ENCODE measurements at places on chromosomes 11 and 22.

- DNase-seq = no peak
These were observed 51.3 kb downstream of the PRDM10 start for GRCh38 chr11:129951201-129951865.

DNA sequence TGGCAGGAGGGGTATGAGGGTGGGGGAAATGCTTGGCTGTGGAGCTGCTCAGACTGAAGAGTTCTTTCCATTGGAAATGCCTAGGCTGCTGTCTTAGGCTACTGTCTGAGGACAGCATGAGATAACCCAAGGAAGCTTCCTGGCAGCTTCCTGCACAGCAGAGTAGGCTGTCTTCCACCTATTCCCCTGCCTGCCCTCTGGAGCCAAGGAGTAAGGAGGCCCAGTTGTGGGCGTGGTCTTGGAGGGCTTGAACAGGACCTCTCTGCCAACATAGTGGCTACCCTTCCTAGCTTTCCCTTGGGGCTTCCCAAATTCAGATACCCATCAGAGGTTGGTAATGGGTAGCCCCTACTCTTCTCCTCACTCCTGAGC lies 25.9 kb downstream of the PHLDB1 start:
- no peak for DNase-seq

- DNase-seq = no peak
These were observed 171.4 kb upstream of the CTSC start for GRCh38 chr11:88508759-88509581.

DNA sequence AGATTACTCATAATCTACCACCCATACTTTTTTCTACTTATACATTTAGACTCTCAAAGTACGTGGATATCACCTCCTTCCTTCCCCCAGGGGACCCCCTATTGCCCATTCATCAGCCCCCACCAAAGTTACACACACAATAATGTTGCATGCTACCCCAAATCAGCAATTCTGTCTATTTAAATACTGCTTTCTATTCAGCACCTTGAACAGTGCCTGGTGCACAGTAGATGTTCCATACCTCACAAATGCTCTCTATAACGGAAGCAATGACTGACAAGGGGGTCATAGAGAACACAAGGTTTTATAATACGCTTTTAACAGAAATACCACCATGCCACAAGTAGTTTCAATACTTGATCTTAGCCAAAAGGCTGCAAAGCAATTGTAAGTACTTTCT lies 370.7 kb downstream of the MIAT start:
- no peak for DNase-seq

DNA sequence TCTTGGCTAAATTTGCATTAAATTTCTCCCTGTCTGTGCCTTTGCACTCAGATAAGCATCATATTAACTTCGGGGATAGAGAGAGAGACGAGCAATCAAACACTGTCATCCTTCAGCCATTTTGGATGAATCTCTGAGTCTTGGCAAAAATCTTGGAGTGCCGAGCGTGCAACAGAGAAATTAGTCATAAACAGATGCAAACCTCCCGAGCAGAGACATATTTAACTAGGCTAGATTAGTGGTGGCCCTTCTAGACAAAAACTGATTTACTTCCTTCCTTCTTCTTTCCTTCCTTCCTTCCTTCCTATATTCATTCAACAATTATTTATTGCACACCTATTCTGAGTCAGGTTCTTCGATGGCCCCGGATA lies 114.4 kb upstream of the BLID start:
- no peak for DNase-seq

DNA sequence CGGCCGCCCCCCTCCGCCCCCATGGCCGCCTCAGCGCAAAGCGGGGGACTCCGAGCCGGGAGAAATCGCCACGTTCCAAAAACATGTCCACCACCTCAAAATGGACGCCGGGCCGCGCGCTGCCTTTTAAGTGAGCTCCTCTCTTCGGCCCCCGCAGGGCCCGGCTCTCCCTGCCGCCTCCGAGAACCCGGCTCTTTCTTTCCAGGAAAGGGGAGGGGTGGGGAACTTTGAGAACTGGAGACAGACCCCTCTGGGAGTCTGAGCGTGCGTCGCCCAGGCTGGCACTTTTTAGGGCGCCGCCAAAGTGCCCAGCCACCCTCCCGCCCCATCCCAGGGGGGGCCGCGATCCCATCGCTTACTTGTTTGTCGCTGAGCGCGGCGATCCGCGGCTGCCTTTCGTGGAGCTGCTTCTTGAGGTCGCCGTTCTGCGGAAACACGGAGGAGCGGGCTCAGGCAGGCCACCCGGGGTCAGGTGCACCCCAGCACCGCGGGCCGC lies 1.6 kb downstream of the PHF21B start:
- DNase-seq = no peak

- DNase-seq = no peak
These were observed 25.3 kb downstream of the PARVA start for GRCh38 chr11:12402691-12403120.

DNA sequence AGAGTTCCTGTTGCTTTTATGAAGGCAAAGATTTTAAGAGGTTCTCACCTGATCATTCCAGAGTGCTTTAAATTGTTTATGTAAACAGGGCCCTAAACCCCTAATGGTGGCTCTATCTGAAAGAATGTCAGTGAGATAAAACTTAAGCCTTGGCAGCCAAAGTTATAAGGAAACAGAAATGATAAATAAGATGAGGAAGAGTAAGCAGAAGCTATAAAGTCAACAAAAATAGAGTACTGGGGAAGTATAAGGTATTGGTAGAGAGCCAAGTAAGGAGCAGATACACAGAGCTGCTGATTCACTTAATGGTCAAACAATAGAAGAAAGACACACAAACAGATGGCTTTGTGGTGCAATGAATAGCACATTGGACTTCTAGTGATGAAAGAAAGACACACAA lies 37.9 kb downstream of the TMPRSS5 start:
- no peak for DNase-seq

GRCh38 chr11:11579012-11579988 lies 42.5 kb downstream of the GALNT18 start:
- no peak for DNase-seq

- DNase-seq = no peak
These were observed 49.6 kb upstream of the GLYAT start for GRCh38 chr11:58781345-58781744.

- no peak for DNase-seq
These were observed 39.3 kb upstream of the LINC01488 start for GRCh38 chr11:69442012-69442806.

GRCh38 chr22:50016988-50017700 lies 4.6 kb upstream of the IL17REL start:
- DNase-seq = no peak
